ENCODE measurements at places on chromosomes 6 and 20. TPM values are rescaled to one million over a fixed set of nuclear protein-coding genes. Genes with fewer than 3 reads are reported as not detected.

The TLDC2 gene
- 0.62 TPM for polyA plus RNA-seq

The NHSL1 gene
- 1.8 TPM for polyA plus RNA-seq

The HLA-DQB1 gene
- 26.0 TPM for polyA plus RNA-seq

The GJA10 gene
- polyA plus RNA-seq: not detected

The PRPH2 gene
- polyA plus RNA-seq: 0.92 TPM

The FAM83C gene
- not detected for polyA plus RNA-seq

The LST1 gene
- 8.8 TPM for polyA plus RNA-seq

The CDH22 gene
- polyA plus RNA-seq: 0.60 TPM

The GABRR2 gene
- 0.15 TPM for polyA plus RNA-seq

The LAMP5 gene
- polyA plus RNA-seq: 0.20 TPM

The EGFL8 gene
- polyA plus RNA-seq: 16.6 TPM

The ULBP1 gene
- polyA plus RNA-seq: not detected

The ZSCAN23 gene
- polyA plus RNA-seq: not detected

The KIF13A gene
- polyA plus RNA-seq: 14.2 TPM

The LAMA2 gene
- polyA plus RNA-seq: 3.4 TPM

The EYA4 gene
- 0.25 TPM for polyA plus RNA-seq

The IL17A gene
- not detected for polyA plus RNA-seq

The BEND3 gene
- polyA plus RNA-seq: 0.95 TPM

The ID4 gene
- 18.8 TPM for polyA plus RNA-seq

The GSTA2 gene
- 7.6 TPM for polyA plus RNA-seq

The PTCRA gene
- polyA plus RNA-seq: not detected

The CCN6 gene
- not detected for polyA plus RNA-seq

The CDKN1A gene
- polyA plus RNA-seq: 118 TPM

Measured in stomach (tissue), 19 donors.